CD4-positive, alpha-beta T cell (primary cell): ENCODE measurements at places on chromosomes 3 and 15.

GRCh38 chr3:15310491-15311370, 21.7 kb downstream of the SH3BP5 start:
- peak; percentile 47 for DNase-seq

- peak; percentile 98 for DNase-seq
These were observed at the start of gene GSK3B for GRCh38 chr3:120093911-120094775. Gene GSK3B (minus strand): TSS chr3:120094447. CDS start chr3:120093434, 1,013 bp downstream.

DNA sequence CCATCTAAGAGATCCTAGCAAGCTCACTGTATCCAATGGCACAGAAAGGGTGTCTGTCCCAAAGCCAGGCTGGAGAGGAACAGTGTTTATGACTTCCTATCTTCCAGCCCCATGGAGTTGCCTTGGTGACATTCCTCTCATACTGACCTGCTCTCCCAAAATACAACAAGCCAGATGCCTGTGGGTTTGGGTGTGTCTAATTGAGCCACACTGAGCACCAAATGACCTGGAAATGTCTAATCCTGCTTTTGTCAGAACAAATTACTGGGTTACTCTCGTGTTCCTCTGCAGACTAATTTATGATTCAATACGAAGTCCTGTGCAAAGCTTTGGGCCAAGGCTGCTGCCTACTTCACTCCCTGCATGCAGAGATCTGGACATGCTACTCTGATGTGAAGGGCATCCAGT, 98.1 kb upstream of the STRIT1 start:
- DNase-seq = no peak

DNA sequence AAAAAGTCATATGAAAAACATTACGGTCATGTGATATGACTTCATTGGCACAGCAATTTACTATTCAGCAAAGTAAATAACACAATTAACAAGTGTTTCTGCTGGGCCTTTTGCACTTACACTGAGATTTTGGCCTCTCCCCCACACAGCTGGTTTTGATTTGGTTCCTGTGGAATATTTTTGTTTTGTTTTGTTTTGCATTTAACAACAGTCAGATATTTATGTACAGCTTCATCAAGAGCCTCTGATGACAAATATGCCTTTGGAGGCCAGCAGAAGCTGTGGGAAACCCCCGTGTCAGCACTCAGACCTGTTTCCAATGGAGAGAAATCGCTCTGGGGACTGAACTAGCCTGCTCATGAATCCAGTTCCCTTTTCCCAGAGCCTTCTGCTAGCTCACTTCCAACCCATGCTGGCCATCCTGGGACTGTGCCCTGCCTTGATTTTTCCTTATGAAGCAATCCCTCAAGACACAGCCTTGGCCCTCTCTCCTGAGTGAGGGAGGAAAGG, 161.9 kb downstream of the ATG7 start:
- no peak for DNase-seq

DNA sequence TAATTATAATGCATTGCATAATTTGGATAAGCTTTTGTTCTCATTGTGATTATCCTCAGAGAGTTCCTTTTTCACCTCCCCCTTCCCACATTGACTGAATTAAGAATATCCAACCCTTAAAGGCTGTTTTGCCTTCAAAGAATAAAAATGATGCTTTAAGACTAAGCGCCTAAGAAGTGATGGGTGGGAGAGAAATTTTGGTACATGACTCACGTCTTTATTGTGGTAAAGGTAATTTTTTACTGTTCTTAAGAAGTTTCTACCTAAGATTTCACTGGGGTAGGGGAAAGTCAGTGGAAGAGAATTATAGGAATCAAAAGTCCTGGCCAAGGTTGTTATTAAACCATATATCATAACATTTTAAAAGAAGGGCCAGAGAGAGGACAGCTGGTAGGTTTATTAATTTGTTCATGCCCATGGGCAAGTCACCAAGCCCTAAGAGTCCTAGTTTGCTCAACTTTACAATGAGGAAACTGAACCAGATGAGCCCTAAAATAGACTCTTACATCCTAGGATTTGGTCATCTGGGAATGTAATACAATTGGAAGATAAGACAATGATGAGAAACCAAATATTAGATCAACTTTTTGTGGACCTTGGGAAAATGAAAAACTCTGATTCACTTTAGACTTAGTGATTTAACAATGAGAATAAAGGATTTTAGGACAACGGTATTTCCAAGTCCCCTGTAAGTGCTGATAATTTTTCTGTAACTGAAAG, 101.1 kb upstream of the RASGRP1 start:
- DNase-seq = peak; percentile 62

GRCh38 chr15:87354661-87355410, 901.7 kb downstream of the NTRK3 start:
- no peak for DNase-seq
